ENCODE measurements at places on chromosomes 3 and 15.

DNA sequence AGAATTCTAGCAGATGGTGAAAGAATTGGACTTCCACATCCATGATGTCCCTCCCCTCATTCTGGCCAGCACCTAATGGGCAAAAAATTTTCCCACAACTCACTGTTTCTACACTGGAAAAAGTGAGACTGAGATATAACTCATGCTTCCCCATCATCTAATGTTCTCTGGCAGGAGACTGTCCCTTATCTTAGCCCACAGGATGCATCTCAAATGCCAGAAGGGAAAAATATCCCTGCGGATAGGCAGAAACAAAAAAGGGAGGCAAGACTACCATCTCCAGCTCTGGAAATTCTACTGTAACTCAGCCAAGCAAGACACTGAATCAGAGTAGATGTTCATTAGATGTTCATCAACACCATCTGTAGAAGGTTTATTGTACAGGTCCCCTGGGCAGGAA, 58.6 kb downstream of the DLG1 start:
- DNase-seq: no peak

- DNase-seq: no peak
Measured at GRCh38 chr3:172334671-172335207, 113.5 kb downstream of the GHSR start.

DNA sequence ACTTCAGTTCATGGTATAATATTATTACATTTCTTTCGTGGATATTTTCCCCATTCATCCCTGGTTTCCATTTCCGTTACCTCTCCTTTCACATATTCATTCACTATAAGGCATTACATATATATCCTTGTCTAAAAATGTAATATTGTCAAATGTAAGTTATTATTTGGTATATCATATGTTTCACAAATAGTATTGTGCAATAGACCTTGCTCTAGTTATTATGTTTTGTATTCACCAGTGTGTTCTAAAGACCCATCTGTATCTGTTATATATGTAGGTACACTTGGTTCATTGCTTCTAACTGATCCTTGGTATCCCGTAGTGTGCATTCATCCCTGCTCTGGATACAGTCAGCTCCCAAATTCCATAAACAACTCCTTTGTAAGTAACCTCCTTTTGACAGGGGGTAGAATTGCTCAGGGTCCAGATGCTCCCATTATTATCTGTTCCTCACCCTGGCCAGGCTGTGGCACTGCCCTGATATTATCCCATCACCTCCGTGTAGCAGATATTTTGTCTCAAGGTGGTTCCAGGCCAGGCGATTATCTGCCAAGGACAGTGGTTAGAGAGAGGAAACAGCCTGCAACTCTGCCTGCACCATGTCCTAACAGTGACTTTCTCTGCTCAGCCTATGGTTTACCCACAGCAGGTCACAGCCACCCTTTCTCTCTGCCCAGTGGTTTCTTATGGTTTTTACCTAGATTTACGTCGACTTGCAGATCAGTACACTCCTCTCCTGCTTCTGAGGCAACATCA, 29.2 kb downstream of the PAQR9 start:
- DNase-seq: no peak

- no peak for DNase-seq
Measured at GRCh38 chr3:143750841-143751240, 97.4 kb downstream of the SLC9A9 start.

DNA sequence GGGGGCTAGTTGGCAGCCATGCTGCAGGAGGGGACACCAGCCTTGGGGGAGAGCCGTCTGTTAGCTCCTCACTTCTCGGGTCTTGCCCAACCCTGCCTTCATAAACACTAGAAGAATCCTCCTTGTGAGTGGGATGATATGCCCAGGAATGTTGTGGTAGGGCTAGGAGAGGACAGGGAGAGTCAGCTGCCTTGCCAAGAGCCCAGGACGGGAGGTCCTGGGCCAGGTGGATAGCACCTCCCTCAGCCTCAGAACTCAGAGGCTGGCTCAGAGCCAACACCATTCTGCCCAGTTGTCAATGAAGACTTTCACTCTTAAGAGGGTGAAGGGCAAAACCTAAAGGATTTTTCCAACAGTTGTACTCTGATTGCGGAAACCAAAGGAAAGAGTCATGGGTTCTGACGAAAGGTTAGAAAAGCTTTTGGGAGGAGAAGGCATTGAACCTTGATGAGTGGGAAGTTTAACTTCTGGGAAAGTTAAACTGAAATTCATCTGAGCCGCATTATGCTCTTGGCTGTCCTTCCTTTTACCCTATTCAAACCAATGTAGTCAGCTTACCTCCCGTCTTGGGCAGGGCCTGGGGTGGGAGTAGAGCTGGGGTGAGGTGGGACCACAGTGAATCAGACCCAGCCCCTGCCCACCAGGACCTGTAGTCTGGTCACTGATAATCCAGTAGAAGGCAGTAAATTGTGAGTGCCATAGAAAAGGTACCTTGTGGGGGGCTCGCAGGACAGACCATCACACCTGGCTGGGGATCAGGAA, 81.9 kb downstream of the FAM43A start:
- no peak for DNase-seq

GRCh38 chr3:64332459-64333350, 107.4 kb upstream of the PRICKLE2 start:
- DNase-seq: no peak

DNA sequence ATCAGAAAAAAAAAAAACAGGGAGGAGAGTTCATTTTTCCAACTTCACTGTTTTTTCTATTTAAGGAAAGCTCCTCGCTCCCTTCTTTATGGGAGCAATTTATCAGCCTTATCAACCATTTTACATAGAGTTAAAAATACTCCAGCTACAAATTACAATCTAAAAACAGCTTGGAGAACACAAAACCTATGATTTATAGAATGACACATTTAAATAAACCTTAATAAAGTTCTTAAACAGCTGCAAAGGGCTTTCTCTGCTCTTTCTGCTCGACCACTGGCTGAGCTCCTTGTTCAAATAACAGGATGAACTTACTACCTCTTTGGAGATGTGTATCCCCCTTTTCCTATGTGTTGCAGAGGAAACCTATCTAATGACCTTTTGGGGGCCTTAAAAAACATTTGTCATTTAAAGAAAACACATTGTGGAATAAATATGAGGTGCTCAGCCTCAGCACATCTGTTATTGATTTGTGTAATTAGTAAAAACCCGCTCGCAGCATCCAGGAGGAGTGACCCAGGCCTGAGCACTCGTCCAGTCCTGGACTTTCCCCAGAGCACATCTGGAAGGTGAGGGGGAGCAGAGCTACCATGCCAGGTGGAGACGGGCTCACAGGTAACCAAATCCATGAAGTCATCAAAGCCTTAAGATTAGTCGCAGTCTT, 231.2 kb downstream of the ATP8B4 start:
- DNase-seq: no peak

DNA sequence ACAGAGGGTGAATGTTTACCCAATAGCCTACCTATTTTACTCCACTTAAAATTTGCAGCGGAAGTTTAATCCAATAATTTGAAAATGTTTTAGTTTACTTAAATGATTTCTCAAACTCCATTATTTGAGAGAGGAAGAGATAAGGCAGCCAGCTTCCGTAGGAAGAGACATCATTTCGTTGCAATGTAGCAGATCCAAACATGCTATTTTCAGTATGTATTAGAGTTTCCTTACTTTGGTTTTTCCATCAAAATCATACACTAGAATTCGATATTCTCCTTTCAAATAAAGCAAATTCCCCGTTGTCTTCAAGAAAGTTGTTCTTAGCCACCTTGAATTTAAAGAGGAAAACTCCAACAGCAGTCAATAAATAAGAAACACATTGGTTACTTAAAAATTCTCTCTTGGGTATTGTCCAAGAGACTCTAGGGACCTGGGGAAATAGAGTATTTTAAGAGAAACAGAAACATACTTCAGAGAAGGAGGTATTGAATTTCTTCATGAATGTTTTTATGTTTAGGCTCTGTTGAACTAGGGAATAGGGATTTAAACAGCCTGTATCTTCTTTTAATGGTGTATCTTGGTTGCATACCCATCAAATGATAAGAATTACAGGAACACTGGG, 324.5 kb upstream of the GBE1 start:
- DNase-seq: no peak

GRCh38 chr3:17894434-17895060, 152.1 kb upstream of the TBC1D5 start:
- DNase-seq: no peak

- DNase-seq: no peak
Measured at GRCh38 chr15:62874959-62875625, 167.5 kb upstream of the TPM1 start.

DNA sequence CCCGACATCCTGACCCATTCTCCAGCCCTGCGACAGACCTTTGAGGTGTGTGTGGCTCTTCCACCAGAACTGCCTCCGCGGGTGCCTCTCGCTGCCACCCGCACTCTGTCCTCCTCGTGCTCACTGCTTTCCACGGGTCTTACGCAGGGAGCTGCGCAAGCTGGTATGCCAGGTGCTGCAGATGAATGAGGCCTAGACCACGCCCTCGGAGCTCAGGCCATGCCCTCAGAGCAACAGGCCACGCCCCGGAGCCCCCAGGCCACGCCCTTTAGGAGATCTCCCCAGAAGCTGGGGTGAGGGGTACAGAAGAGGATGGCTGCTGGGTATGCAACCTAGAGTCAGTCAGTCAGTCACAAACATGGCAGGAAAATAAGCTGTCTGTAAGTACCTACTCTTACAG, 300.3 kb downstream of the GABRG3 start:
- DNase-seq: no peak

DNA sequence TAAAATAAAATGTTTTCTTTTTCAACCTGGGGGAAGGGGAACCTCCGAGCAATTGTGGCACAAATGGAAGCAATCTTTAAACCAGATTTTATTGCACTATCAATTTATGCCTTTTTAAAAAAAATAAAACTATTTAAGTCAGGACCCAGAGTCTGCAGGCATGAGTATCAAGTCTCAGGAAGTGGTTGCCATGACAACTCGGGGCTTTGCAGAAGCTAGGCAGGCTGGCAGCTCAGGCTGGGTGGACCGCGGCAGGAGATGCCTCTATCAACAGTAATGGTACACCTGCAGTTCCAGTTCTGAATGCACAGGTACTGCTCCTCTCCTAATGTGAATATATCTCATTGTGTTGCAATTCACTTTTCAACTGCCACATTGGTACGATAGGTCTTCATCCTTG, 447.7 kb downstream of the GABRG3 start:
- DNase-seq: peak; percentile 56

DNA sequence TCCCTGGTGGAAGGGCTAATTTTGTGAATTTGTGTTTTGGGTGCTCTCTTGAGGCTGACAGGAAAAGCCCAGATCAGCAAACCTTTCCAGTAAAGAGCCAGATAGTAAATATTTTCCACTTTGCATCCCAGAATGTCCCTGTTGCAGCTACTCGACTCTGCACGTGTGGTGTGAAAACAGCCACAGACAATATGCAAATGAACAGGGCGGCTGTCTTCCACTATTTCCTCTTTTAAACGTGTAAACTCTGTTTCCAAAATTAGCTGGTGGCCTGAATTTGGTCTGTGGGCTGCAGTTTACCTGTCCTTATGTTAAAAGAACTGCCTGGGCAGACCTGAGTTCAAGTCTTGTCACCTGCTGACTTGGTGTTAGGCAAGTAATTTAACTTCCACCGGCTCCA, 202.7 kb downstream of the EDEM1 start:
- DNase-seq: no peak

DNA sequence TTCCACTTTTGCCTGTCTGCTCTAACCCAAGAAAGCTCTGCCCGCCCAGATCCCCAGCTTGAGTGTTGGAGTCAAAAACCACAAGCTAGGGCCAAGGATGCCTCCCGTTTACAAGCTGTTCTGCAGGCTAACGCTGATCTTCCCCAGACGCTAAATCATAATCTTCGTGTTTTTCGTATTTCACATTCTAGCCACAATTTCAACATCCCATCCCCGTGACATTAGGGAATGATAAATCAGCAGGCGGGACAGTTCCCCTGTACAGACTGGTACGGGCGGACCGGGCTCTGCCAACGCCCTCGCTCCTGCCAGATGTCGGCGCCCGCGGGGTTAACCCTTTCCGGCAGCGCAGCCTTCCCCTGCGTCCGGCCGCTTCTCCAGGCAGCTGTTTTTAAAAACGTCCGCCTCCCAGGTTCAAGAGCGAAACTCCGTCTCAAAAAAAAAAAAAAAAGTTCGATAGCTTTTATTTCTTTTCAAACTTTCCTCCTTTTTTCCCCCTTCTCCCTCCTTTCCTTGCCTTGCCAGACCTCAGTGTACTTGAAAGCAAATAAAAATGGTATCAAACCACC, 81.0 kb upstream of the BNC1 start:
- DNase-seq: no peak

GRCh38 chr3:70803319-70803718, 490.9 kb upstream of the MDFIC2 start:
- no peak for DNase-seq

GRCh38 chr3:158896729-158897128, 94.9 kb downstream of the MFSD1 start:
- DNase-seq: no peak

DNA sequence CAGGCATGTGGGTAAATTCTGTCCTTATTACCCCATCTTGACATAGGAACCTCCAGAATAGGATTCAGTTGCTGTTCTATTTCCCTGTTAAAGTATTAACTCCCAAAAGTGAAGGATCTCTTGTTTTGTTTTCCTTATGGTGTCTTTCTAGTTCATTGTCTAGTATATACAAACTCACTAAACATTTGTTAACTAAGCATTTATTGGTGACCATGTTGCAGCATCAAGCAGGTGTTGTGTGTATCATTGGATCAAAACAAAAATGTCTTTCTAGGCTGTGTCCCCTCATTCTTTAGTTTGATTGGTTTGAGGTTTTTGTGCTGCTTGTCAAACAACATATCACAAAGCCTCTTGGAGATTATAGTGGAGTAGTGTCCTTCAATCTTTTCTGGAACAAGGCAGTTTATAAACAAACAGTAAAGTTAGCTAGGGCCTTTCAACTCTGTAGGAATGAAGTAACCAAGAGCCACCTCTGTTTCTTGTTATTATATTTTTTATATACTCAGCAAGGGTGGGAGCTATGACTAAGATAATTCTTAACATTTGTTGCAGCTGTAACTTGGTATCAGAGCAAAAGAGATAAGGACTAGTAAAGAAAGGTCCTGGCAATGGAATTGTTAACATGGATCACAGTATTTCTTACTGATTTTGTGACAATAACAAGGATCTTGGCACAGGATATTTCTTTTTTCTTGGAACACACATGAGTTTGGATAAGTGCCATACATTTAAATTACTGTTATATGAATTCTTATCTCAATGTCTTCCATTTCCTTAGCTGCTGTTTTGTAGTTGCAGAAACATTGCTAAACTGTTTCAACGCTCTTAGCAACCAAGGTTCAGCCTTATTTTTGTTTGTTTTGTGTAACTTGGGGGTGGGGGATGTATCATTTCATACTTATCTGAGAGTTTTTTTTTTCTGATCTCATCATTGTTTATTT, 49.3 kb downstream of the TMOD3 start:
- peak; percentile 34 for DNase-seq

DNA sequence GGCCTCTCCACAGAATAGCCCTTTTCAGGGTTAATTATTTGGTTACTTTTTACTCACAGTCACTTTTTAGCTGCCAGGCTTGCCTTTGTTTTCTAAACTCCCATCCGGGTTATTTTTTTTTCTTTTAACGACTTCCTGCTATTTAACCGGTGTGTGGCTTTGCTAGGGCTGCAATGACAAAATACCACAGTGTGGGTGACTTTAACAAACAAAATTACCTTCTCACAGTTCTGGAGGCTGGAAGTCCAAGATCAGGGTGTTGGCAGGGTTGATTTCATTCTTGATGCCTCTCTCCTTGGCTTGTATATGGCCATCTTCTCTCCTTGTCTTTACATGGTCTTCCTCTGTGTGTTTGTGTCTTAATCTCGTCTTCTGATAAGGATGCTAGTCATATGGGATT, 91.5 kb downstream of the IL1RAP start:
- no peak for DNase-seq
